ENCODE measurements at places on chromosomes 6 and 20. TPM values are rescaled to one million over a fixed set of nuclear protein-coding genes. Genes with fewer than 3 reads are reported as not detected.

CARMIL1 gene
- total RNA-seq = 34.4 TPM

RBM12 gene
- total RNA-seq = 32.1 TPM

RAET1G gene
- not detected for total RNA-seq

EZR gene
- 506 TPM for total RNA-seq

JPH2 gene
- total RNA-seq = 3.5 TPM

- no peak overlapping the region for H3K27ac ChIP-seq
- no peaks in the 10 kb centered on the region for H3K36me3 ChIP-seq
- no peak for DNase-seq
Measured at GRCh38 chr6:159529934-159530333, 163.1 kb downstream of the SOD2 start.

- H3K36me3 ChIP-seq = no peaks in the 10 kb centered on the region
- DNase-seq = peak; percentile 50
- no peaks in the 10 kb centered on the region for H3K27me3 ChIP-seq
Measured at GRCh38 chr6:31614684-31615578, at the start of gene AIF1. TSS of gene AIF1 (plus strand) at chr6:31615234. CDS start at chr6:31615330, 96 bp downstream.

GRCh38 chr6:122872311-122872710, 83.3 kb downstream of the SMPDL3A start:
- H3K36me3 ChIP-seq = no peaks in the 10 kb centered on the region
- H3K27me3 ChIP-seq = no peaks in the 10 kb centered on the region
- no peak overlapping the region for H3K4me3 ChIP-seq
- H3K27ac ChIP-seq = no peak overlapping the region

- no peaks in the 10 kb centered on the region for H3K27me3 ChIP-seq
- no peak overlapping the region for H3K4me3 ChIP-seq
- no peaks in the 10 kb centered on the region for H3K4me1 ChIP-seq
- H3K27ac ChIP-seq = no peak overlapping the region
- no peaks in the 10 kb centered on the region for H3K36me3 ChIP-seq
Measured at GRCh38 chr6:71602385-71603007, 283.9 kb upstream of the RIMS1 start.

- no peaks in the 10 kb centered on the region for H3K36me3 ChIP-seq
- no peaks in the 10 kb centered on the region for H3K4me1 ChIP-seq
- H3K27ac ChIP-seq = no peak overlapping the region
- H3K27me3 ChIP-seq = no peaks in the 10 kb centered on the region
- DNase-seq = no peak
- no peak overlapping the region for H3K4me3 ChIP-seq
Measured at GRCh38 chr6:27414996-27415395, 26.4 kb downstream of the ZNF391 start.

DNA sequence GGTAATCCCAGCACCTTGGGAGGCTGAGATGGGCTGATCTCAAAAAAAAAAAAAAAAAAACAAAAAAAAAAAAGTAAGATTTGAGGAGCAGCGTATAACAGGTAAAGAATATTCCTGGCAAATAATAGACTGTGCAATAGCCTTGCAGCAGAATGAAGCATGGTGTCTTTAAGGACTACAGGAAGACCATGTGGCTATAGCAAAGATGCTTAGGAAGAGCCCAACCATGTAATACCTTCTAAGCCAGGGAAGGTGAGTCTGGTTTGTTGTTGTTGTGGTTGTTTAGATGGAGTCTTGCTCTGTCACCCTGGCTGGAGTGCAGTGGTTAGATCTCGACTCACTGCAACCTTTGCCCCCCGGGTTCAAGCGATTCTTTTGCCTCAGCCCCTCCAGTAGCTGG, 14.3 kb upstream of the RBM39 start:
- no peak for DNase-seq
- no peaks in the 10 kb centered on the region for H3K4me1 ChIP-seq
- no peak overlapping the region for H3K27ac ChIP-seq
- H3K36me3 ChIP-seq = no peaks in the 10 kb centered on the region
- no peaks in the 10 kb centered on the region for H3K27me3 ChIP-seq

DNA sequence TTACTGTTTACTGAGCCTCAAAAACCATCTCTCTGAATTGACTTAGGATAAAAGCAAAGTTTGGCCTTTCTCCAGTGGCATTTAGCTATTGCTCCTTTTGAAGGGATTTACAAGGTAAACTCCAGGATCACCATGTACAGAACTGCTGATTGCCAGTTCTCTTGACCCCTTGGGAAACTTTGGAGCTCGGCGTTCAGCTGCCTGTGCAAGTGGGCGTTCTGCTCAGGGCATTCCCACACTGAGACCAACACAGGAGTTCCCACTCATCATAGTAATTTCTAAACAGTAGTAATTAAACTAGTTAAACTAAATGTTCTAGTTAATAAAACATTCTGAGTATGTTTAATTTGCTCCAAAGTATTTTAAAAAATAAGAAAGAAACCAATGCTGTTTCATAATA, 14.9 kb downstream of the KCNQ5 start:
- DNase-seq = no peak
- H3K27me3 ChIP-seq = no peaks in the 10 kb centered on the region
- H3K4me3 ChIP-seq = no peak overlapping the region
- no peak overlapping the region for H3K27ac ChIP-seq

GRCh38 chr20:43680981-43681380, 14.1 kb downstream of the MYBL2 start:
- no peaks in the 10 kb centered on the region for H3K36me3 ChIP-seq
- peak overlapping the region; percentile 7 for H3K27ac ChIP-seq
